ENCODE measurements at places on chromosomes 12 and 14.

DNA sequence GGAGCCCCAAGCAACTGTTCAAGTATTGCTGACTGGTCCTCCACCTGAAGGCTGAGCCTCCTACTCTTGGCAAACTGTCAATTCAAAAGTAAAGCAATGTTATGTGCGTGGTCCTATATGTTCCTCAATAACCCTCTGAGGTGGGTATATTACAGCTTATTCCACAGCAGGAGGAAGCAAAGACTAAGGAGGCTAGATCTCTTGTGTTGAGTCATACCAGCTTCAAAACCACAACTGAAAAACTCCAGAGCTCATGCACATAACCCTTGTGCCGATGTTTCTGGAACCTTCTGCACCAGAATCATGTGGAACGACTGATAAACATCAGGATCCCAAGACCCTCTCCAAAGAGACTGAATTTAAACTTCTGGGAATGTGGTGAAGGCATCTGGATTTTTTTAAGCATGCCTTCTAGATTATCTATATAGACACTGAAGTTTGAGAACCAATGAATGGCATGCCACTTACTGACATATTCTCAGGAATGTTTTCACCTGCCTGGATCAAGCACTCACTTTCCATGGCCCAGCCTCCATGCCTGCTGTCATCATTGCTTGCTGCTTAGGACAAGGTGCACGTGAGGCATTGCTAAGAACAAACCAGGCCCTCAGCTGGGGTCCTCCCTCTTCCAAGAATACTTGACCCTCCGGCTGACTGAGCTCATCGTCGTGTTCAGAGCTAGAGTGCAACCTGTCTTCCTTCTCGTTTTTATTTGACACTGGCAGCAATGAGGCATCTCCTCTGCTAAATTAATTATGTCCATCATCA, 194.7 kb downstream of the BCL11B start:
- no peak for DNase-seq

GRCh38 chr12:18296909-18297280, 35.6 kb downstream of the PIK3C2G start:
- no peak for DNase-seq

DNA sequence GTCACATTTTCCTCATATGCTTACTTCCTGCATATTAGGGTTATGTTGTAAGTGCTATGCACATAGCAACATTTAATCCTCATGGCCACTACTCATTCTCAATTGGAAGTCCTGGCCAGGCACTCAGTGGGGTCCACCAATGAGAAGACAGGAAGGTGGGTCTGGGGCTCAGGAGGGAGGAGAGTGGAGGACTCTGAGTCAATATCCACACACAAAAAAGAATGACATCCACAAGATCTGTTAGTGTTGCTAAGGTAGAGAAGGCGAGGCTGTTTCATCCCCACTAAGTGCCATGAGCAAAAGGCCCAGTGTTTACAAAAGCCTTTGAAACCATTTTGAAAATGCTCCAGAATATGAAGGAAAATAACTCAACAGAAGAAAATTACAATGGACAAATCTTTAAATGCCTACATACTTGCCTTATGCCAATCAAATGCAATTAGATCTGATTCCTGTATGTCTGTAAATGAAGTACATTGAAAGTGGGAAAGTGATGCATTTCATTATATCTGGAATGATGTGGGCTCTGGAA, 53.9 kb downstream of the EID3 start:
- DNase-seq: no peak

DNA sequence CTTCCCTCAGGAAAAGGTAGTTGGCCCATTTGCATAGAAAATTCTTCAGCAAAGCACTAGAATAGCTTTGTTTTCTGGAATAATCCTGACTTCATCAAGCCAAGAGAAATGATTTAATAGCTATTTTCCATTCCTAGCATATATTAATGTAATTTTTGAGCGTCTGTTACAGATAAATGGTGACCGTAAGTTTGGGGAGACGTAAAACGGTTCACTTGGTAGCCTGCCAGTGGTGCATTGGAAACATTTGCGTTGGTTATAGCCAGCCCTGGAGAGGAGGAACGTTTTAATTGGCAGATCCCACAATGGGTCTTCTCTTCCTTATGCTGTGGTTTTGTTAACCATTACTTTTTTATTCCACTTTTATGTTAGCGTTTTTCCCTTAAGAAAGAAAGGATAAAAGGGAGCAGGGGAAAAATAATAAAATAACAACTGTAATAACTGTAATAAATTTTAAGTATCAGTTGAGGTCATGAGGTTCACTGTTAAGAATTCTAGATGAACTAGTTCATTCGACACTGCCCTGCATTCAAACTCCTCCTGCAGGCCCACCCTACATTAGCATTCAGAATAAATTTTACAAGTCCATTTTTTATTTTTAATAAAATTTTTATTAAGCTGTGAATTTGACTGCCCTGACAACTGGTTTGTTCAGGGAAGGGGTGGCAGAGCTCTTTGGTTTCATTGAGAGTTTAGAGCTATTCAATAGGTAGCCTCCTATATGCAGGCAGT, 300.7 kb downstream of the ERC1 start:
- no peak for DNase-seq

DNA sequence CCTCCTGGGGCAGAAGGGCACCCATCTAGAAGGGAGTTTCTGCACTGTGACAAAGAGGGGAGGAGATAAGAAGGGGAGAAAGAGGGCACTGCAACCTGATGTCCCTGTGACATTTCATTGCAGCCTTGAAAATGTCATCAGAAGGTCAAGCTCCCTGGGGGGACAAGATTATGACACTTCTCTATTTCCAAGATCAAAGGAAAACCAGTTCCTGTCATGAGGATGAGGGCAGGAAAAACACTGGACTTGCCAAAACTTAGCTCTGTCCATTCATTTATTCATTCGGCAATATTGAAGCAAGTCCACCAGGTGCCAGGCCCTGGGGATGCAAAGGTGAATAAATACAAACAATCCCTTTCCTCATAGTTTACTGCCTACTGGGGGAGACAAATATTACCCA, 138.4 kb upstream of the CDKN3 start:
- no peak for DNase-seq

DNA sequence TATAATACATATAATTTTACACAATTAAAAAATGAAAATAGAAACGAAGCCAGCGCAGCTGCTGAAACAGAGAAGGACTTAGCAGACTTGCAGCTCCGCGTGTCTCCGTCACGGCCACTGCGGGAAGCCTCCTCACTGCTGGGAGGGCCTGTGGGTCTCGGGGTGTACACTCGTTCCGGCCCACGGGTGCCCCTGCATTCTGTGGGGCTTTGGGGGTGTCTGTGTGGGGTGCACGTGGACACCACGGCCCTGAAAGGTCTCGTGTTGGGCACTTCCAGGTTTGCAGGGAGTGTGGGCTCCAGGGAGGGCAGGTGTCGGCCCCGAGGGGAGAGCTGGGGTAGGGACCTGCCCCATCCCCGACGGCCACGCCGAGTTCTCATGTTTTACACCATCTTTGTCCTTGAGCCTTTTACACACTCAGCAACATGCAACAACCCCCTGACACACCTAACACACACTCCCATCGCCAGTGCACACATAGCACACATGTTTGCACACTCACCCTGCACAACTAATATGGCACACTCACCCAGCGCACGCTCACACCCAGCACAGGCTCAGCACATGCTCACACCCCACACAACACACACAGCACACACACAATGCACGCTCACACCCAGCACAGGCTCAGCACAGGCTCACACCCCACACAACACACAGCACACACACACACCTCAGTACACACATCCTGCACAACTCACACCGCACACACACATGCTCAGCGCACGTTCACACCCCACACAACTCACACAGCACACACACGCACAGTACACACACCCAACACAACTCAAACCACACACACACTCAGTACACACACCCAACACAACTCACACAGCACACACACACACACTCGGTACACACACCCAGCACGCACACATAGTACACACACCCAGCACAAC, 36.6 kb downstream of the NOC4L start:
- DNase-seq: no peak

GRCh38 chr12:685388-685787, 22.1 kb upstream of the NINJ2 start:
- peak; percentile 64 for DNase-seq

GRCh38 chr12:88854260-88854659, 274.0 kb upstream of the KITLG start:
- no peak for DNase-seq

DNA sequence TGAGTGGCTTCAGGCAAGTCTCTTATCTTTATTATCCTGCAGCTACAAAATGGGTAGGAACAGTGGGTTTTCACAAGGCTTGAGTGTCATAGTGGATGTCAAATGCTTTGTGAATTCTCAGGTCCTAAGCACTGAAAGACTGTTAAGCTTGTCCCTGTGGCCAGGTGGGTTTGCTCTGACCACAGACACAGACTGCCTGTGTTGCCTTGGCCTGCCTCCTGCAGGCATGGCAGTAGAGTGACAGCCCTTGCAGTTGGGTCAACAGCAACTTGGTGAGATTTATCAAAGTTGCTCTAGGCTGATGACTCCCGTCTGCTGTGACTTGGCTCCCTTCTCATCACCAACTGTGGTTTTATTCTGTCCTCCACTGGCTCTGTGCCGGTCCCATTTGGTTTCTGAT, 520.0 kb upstream of the CCDC196 start:
- DNase-seq: no peak

DNA sequence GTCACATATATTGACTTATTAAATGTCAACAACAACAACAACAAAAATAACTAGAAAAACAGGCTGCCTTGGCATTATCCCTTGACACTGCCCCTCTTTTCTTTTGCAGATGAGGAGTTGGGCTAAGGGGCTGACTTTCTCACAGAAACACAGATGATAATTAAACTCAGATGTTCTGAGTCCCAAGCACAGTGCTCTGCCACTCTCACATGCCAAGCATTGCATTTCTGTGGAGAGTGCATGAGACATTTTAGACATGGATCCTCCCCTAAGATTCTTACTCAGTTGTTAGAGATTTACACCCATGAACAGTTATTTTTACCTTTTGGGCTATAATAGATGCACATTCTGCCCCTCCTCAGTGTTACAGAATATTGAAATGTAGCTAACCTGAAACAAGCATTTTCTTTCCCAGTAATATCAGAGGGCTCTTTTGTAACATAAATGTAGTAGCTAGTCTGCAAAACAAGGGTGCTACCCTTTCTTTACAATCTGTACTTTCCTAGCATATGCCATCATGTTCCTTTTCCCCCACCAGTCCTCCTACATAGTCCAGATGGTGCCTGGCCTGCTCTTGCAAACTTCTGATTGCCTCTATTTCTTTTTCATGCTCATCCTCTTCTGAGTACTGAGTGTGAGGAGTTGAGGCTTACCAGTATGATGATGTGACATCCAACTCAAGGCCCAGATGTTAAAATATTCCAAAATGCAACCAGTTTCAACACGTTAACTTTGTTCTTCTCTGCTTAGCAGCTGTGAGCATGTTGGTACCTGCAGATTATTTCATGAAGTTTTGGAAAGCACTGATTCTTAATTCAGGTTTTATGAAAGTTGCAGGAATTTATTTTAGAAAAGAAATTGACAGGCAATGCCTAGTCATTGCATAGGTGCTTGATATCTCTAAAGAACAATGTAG, 125.0 kb upstream of the ATP2B1 start:
- DNase-seq: no peak

DNA sequence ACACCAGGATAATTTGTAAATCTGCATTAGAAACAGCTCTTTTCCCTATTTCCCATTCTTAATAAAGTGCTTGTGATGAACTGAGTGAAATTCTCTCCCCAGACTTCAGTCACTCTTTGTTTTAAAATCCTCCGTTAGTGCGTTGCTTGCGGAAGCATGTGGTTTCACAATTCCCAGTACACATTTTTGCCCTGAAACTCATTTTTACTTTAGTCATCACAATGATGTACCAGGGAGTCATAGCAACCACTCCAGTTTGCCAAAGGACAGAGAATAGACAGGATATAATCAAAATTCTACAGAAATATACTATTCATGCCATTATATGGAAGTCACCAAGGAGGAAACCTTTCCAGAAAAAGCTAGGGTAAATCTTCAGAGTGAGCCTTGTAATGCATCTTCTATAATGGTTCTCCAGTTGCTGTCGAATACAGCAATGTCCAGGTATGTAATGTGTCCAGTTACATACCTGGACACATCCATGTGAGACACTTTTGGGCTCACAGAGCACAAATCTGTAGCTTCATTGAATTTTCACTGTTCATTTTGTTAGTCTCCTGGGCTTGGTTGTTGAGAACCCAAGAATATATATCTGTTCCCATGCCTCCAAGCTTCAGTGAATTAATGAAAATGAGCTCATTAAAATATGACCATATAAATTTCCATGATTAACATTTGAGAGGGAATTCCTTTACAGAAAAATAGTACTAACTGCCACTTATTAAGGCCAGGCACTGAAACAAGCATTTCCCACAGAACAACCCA, 57.8 kb downstream of the GPR135 start:
- no peak for DNase-seq

- DNase-seq: no peak
Measured at GRCh38 chr12:10688042-10688441, 14.2 kb upstream of the STYK1 start.

DNA sequence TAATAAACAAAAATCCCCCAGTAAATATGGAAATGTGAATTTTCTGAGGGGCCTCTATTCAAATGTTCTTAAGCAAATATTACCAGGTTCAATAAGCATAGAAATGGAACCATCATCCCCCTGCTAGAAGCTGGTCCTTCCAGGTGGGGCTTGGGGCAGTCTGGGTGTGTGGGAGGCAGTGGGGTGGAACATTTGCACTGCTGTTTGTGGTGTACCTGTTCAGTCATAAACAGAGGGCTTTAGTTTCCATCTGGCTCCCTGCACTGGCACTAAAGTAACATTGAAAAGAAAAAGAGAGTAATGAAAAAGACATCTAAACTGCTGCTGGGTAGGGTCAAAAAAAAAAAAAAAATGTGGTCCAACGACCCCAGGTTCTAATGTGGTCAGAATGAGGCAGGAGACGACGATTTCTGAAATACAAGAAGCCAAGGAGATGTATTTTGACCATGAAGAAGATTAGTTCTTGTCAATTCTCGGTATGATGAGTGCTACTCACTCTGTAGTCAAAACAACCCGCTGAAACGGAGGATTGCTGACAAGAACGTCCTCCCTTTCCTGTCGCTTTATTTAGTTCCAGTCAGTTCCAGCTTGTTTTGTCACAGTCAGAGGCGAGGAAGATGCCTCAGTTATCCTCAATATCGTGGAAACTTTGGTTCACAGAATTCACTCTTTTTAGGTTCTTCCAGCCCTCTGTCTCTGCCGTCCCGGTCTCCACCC, 44.2 kb upstream of the MANSC4 start:
- DNase-seq: no peak

Measured in activated T-cell treated with anti-CD3 and anti-CD28 coated beads for 1 hour (primary cell).